ENCODE measurements at places on chromosomes 11 and 22.
A peak's percentile ranks its signal among the peaks of the same experiment; 100 is the strongest.

- no peak for DNase-seq
Observed at GRCh38 chr11:14622223-14622954, 21.2 kb upstream of the PDE3B start.

- DNase-seq = no peak
Observed at GRCh38 chr11:77725433-77725832, 87.8 kb upstream of the CLNS1A start.

- no peak for DNase-seq
Observed at GRCh38 chr22:41902932-41903421, 11.9 kb downstream of the SHISA8 start.

GRCh38 chr11:18791969-18792628, 501 bp upstream of the PTPN5 start:
- DNase-seq = no peak

GRCh38 chr22:46060292-46061123, 83.5 kb upstream of the WNT7B start:
- DNase-seq = no peak

DNA sequence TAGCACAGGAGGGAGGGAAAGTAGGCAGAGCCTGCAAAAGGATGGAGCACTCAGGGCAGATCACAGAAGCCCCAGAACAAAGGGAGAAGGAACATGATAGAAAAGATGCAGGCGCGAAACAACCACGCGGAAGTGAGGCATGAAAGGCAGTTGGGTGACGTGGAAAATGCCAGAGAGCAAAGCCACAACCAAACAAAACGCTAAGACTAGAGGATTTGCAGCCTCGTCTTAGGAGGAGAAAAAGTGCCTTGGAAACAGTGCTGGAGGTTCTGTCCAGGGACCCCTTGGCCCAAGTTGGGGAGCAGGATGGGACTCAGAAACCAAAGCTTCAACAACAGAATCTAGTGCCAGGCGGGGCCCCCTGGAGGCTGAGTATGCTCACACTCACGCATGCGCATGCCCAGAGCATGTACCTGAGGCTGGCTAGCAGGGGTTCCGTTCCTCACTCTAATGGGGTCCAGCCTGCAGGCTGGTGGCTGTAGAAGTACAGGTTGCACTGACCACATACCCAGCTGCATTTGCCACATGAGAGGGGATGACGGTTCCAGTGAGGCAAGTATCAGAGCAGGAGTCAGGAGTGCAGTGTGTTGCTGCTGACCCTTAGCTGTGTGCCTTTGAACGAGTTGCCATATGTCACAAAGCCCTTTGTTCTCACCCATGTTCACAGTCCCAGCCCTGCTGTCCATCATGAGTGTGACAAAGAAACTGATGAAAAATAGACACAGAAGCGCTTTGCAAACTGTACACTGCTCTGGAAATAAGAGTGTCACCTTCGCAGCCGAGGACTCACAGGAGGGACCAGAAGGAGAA, 568.6 kb upstream of the CADM1 start:
- DNase-seq = no peak

- DNase-seq = no peak
Observed at GRCh38 chr22:31092161-31092560, 11.0 kb downstream of the SMTN start.

DNA sequence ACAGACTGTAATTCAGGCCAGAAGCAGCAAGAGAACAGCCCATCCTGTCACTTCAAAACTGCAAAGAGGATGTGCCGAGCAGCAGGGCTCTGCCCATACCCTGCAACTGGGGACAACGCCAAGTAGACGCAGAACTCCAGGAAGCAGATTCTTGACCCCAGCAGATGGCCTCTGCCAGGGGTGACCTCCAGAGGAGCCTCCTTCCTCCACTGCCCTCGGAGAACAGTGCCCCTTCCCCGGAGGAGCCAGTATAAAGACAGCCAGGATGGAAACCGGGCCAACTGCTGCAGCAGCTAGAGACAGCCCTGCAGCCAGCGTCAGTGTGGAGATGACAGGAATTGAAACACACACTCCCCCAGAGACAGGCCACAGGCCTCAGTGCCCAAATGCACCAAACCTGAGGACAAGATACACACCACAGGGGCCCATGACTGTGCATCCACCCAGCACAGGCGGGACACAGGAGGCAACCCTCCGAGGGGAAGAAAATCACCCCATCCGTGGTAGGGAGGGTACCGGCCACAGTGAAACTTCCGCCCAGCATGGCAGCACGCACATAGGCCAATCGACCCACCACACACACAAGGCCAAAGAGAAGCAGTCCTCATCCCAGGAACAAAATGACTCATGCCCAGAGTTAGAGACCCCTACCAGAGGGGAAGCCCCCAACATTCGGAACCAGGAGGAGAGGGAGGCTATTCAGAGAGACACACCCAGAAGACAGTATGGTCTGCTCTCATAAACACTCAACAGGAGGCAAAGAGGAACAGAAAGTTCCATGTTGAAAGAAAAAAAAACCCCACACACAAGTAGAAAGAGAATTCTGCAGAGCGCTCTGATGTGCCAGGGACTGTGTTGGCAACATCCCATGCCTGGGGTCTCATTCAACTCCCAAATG, 5.6 kb downstream of the AHNAK start:
- DNase-seq = no peak

- peak; percentile 41 for DNase-seq
Observed at GRCh38 chr11:113593698-113594308, 112.3 kb downstream of the TMPRSS5 start.

- DNase-seq = no peak
Observed at GRCh38 chr11:110691926-110692325, 20.3 kb downstream of the ARHGAP20 start.

DNA sequence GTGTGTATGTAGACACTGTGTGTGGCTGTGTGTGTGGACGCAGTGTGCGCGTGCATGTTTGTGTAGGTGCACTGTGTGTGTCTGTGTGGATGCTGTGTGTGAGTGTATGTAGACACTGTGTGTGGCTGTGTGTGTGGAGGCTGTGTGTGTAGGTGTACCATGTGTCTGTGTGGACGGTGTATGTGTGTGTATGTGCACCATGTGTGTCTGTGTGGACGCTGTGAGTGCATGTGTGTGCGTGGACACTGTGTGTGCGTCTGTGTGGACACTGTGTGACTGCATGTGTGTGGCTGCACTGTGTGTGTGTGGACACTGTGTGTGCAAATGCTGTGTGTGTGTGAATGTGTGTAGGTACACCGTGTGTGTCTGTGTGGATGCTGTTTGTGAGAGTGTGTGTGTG, 10.3 kb downstream of the TRPM5 start:
- DNase-seq = no peak

- DNase-seq = peak; percentile 44
Observed at GRCh38 chr11:102121329-102121728, 11.1 kb downstream of the YAP1 start.

GRCh38 chr11:32435511-32435941, at the start of gene WT1:
Gene WT1 (minus strand): TSS chr11:32435539.
- DNase-seq = no peak

DNA sequence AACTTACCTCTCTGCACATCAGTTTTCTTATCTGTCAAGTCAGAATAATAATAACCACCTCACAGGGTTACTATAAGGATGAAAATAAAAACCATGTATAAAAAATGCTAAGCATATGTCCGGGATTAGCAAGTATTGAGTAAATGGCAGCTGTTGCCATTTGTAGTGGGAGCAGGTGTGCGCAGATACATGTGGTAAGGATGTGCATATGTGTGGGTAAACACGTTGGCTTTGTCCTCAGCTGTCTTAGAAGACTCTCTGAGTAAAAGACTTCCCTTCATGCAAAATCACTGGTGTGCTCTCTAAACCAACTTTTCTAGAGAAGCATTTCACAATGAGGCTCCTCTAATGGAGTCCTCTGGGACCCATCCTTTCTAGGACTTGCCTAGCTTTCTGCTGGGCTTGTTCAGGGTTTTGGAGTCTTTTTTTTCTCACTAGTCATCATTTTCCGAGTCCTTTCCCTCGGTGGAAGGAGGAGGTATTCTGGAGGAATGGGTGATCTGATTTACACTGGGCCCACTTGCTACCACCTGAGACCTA, 62.4 kb downstream of the NELL1 start:
- DNase-seq = no peak

- peak; percentile 40 for DNase-seq
Observed at GRCh38 chr22:50498322-50498890, 9.1 kb downstream of the LMF2 start.

DNA sequence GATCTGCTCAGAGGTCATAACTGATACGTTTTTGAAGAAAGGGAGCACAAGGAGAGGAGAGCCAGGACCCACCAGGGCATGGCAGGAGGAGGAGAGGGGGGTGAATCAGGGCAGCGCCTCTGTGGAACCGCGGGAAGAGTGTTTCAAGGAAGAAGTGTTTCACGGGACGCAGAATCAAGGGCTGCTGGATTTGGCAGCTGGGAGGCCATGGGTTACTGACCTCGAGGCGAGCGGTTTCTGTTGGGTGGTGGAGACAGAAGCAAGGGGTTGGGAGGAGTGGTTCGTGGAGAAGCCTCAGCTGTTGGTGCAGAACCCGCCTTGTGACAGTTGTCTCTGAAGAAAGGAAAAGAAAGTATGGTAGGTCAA, 13.1 kb downstream of the VPS26B start:
- DNase-seq = no peak

GRCh38 chr11:47186076-47186699, at the start of gene PACSIN3:
Gene PACSIN3 (minus strand): TSS chr11:47186434. CDS start chr11:47182727, 3,707 bp downstream.
- DNase-seq = no peak

Measured in AG10803 (cell line).